Stimulated activated CD8-positive, alpha-beta memory T cell treated with anti-CD3 and anti-CD28 coated beads, Interleukin-2, amount 100 ng/mL, for 1 hour (primary cell): ENCODE measurements at places on chromosomes 7 and 10.

DNA sequence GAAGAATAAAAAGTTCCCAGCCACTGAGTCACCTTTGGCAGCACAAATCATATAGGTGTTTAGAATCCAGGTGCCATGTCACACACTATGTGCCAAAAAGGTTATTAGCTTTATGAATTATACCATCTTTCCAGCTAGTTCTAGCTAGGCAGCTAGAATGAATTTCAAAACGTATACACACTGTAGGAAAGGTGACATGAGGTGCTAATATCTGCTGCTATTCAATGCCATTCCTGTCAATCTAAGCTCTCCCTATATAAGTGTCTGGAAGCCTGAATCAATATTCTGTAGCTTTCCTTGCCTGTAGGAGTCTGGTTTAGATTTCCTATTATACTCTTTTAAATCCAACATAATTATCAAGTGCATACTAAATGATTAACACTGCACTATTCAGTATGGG lies 868.6 kb downstream of the GATA3 start:
- DNase-seq, result no peak

DNA sequence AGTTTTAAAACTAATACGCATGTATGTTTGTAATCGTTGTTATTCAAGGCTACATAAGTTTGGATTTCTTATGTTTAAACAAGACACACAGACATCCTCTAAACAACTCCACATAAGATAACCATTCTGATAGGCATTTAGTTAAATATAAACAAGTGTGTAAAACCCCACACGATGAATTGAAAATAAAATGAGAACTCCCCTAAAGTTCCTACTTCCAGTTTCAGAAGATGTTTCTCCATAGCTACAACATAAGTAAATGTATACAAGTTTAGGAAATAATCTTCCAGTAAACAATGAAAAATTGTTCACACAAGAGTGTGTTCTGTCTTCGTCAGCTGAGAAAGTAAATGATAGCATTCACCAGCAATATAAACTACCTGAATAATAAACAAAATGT lies 246.8 kb downstream of the RNLS start:
- DNase-seq, result no peak

DNA sequence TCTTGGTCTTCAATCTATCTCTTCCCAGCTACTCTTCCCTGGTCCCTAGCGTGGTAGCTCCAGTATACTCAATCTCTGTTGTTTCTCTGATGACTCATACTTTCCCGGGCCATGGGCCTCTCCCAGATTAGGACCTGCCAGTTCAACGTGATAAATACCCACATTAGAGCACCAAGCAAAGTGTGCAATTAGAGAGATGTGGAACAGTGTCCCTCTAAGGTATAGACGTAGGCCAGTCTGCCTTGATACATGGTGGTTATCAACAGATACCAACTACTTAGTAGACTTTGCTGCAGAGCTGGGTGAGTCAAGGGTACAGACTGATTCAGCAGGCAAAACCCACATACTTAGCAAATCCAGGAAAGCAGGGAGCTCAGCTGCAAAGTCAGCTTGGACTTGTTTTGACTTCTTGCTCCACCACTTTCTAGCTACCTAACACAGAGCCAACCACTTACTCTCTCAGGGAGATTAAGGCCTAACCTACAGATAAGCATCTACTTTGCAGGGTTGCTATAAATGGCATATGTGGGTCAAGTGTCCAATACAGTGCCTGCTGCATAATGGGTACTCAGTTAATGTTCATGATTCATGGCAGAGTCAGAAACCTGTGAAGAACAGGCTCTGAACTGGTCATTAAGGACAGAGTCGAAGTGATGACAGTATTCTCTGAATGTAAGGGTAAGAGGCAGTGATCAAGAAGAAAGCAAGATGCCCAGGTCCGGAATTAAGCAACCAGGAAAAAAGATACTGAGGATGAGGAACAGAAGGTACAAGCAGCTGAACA lies 176.1 kb downstream of the CHN2 start:
- DNase-seq, result no peak

DNA sequence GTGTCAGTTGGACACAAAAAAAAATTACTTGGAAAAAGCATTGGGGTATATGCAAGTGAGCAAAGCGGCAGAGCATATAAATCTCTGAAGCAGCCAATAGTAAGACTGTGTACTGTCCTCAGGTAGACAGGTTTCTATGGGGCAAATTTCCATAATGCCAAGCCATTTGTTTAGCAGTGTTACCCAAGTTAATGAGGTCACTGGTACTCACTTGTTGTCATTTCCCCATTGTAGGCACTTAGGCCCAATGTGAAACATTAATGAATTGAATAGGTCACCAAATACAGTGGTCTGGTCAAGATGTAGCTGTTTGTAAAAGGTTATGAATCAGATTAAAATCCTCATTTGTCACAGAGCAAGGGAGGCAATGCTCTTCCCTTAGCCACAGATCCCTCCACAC lies 27.5 kb downstream of the HOXA1 start:
- DNase-seq, result no peak

GRCh38 chr7:36304099-36304425 lies 85.6 kb upstream of the ANLN start:
- no peak for DNase-seq

DNA sequence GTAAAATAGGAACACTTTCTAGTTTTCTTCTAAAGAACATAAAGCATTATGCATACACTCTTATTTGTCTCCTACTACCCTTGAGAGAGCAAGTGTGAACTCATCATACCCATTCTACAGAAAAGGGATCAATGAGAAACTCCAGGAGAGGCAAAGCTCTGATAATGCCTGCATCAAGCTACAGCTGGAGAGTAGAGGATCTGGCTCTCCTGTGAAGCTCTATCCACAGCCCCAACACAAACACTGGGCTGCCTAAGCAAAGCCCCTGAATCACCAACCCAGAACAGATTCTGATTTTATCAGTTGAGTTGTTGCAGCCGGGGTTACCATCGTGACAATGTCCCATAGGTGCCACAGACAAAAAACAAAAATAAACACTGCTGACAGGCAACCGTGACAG lies 74.9 kb downstream of the NUDCD3 start:
- DNase-seq, result no peak

DNA sequence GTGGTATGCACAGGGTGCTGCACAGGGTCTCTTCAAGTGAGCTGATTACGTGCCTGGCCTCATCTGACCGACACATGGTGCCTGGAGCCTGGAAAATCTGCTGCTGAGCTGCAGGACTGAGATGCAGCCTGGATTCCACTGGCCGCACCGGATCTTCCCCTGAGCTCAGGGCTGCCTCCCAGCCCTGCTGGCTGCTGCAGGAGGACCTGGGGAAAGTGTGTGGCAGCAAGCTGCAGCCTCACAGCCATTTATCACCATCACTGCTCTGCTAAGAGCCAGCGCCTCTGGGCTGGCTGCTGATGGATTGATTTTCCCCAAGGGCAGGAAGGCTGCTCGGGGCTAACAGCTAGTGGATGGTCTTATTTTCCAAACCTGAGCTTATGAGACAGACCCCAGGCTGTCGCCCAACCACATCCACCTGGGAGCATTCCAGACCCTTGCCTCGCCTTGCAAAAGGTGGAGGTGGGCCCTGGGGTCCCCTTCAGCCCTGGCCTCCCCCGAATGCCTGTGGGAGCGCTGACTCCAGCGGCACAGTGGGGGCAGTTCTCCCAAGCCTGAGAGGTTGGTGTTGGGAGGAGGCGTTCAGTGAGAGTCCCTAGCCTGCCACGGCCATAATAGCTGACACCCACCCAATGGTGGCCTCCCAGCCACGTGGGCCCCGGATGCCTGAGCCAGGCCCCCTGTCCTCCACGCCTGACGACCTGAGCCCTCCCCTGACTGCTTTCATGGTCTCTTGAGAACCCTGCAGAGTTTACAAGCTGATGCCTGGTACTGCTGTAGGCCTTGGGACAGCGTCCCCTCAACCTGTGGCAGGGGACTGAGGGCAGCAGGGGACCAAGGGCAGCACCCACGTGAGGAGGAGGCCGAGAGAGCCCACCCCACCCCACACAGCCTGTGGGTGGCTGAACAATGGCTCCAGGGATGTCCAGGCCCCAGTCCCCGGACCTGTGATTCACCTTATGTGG lies 38.2 kb downstream of the STK32C start:
- no peak for DNase-seq

GRCh38 chr7:1218541-1219165 lies 14.0 kb upstream of the UNCX start:
- no peak for DNase-seq

DNA sequence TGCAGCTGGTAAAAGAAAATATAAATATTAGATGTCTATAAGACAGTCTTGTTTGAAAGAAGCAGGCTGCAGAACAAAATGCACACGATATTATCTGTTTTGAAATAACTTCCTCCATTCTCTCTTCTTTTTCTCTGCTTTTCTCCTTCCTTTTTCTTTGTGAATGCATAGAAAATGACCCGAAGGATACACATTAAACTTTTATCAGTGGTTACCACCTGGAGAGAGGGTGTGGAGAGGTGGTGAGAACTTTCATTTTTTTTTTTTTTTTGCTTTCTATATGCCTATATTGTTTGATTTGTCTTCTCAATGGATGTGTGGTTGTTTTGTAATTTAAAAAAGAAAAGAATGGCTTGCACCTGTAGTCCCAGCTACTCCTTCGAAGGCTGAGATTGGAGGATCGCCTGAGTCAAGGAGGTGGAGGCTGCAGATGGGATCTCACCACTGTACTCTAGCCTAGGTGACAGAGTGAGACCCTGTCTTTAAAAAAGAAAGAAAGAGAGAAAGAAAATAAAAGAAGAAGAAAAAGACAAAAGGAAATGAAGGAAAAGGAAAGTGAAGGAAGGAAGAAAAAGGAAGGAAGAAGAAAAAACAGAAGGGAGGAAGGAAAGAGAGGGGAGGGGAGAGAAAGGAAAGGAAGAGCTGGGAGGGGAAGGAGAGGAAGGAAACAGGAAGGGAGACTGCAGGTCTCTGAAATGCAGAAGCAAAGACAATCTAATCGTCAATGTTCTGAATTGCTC lies 64.4 kb downstream of the SAMD9 start:
- DNase-seq, result no peak

GRCh38 chr10:132104062-132104461 lies 38.3 kb downstream of the JAKMIP3 start:
- no peak for DNase-seq

- DNase-seq, result no peak
Measured at GRCh38 chr10:70106958-70107791, 25.4 kb downstream of the AIFM2 start.

GRCh38 chr10:127932521-127933270 lies 25.8 kb downstream of the PTPRE start:
- DNase-seq, result no peak

DNA sequence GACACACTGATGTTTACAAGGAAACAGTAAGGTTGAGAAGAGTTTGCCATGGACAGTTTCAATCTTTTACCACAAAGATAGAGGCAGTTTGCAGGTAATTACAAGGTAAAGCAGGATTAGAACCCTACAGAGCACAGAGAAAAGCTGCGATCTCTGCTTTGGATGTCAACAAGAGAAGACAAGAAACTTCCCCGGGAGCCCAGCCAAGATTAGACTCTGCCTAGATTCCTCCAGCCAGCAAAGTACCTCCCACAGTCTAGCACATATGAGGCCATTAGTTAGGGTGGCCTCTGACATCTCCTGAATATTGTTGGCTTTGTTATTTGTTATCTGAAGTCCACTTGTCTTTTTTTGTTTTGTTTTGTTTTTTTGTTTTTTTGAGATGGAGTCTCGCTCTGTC lies 178.1 kb downstream of the CALN1 start:
- DNase-seq, result no peak

DNA sequence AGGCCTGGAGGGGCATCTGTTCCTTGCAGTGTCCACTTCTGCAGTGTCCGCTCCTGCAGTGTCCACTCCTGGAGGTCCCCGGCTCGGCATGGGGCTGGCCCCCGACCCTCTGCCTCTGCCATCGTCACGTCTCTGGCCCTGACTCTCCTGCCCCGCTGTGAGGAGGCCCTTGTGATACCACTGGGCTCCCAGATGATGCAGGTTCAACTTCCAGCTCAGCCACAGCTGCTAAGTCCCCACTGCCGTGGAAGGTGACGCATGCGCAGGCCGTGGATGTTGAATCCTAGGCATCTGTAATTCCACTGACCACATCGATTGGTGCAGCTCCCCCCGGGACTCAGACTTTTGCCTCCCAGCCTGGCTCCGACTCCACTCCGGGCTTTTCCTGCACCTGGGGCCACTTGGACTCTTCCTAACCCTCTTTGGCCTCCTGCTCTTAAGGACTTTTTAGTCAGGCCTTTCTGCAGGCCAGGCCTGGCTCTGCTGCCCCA lies 95.1 kb downstream of the GLRX3 start:
- DNase-seq, result no peak

GRCh38 chr10:80542053-80542452 lies 4.4 kb downstream of the SH2D4B start:
- no peak for DNase-seq

DNA sequence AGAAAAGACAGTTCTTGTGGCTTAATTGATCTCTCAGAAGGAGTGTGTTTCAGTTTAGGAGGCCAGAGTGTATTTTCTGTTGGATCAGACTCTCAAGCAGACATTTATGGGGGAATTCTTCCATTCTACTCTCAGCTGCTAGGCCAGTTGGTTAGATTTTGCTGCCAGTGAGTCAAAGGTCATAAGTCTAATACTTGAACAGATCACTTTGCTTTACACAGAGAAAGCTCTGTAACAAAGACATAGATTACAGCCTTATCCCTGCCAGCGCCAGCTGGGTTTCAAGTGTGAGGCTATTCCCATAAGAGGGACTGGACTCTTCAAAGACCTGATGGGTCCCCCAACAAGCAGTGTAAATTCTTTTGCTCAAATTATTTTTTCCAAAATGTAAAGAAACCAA lies 145.6 kb upstream of the SEMA3C start:
- no peak for DNase-seq

- no peak for DNase-seq
Measured at GRCh38 chr10:6665847-6666246, 85.8 kb upstream of the PRKCQ start.

- no peak for DNase-seq
Measured at GRCh38 chr10:26214004-26214403, 2.6 kb upstream of the GAD2 start.

DNA sequence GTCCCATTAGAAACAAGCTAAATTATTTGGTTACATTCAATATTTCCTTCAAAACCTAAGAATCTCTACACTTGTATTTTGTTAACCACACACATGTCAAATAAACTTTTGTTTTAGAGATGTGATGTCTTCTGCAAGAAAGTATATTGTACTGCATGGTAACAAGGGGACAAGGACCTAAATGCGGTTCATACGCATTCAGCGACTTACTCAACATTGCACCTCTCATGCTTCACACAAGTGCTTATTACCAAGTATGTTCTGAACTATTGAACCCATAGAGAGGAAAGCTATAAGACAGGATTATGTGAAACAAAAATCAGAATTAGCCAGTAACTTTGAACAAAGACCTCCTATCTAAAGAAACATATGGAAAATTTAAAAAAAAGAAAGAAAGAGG lies 68.3 kb downstream of the CREB5 start:
- no peak for DNase-seq
